ENCODE measurements at places on chromosomes 3 and 15.

GRCh38 chr15:48221885-48222284, 15.8 kb downstream of the SLC12A1 start:
- no peak for DNase-seq

DNA sequence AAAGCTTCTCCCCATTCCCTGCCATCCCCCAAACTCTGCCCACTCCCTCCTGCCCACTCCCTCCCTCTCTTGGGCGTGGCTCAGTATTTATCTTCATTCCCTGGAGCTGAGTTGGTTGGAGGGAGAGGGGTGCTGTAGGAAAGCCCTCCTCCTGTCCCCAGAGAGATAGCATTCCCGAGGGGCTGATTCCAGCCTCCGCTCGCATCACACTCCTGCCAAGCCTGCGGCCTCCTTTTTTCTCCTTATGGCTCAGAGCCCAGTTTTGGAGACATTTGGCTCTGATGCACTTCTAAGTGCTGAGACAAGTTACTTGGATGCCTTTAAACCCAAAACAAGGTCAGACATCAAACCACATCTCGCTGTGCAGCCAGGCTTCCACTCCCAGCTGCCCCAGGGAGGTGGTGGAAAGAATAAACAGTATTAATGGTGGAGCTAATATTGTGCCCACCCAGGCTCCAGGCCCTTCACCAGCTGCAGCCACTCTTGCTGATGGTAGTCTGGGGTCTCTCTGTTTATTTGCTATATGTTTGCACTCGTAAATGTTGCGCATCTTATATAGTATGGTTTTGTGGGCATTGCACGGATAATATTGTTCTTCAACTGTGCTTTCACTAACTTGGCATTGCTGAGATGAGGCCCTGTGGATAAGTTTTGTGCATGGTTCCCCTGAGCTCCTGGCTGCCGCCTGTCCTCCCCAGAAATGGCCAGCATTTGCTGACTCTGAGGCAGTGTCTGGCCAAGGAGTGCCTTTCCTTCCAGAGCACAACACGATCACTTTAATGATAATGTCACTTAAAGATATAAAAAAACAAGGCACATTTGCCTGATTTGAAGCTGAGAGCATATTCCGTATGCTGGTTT, 157.2 kb downstream of the LRRC28 start:
- no peak for DNase-seq

- no peak for DNase-seq
Observed at GRCh38 chr3:116301422-116301821, 143.9 kb downstream of the LSAMP start.

GRCh38 chr15:48040166-48040817, 80.5 kb upstream of the SLC24A5 start:
- peak; percentile 8 for DNase-seq

DNA sequence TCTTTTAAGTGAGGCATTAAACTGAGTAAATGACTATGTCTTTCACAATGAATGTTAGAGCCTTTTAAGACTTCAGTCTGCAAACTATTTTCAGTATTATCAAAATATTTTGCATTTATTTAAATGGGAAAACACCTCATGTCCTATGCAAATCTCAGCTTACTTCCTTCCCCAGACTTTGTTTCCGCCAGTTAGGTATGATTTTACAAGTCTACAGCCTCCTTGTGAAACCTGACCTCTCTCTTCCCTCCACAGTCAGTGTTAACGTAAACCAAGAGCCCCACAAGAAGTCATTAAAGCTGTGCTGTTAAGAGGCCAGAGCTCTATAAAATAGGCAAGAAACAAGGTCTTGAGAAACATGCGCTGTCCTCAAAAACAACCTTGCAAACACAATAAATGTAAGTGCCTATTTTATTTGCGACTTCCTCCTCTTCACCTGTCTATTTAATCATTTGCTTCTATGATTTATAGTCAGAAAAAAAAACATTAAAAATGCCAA, 48.3 kb downstream of the PRTG start:
- DNase-seq = no peak

DNA sequence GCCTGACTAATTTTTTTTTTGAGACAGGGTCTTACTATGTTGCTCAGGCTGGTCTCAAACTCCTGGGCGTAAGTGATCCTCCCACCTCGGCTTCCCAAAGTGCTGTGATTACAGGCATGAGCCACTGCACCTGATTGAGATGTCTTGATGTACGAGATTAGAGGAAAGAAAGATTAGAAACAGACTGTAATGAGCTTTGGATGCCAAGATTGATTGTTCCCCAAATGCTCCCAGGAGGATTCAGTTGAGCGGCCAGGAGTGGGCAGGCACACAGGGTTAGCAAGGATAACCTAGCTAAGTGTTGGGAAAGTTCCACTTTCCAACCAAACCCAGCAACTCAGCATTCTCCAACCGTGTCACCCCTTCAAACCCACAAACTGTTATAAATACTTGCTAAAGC, 63.7 kb downstream of the SRGAP3 start:
- no peak for DNase-seq

- DNase-seq = no peak
Observed at GRCh38 chr3:81585937-81586336, 175.5 kb downstream of the GBE1 start.

Measured in hippocampal formation (tissue), 2 donors.